Activated naive CD4-positive, alpha-beta T cell treated with anti-CD3 and anti-CD28 coated beads for 36 hours (primary cell): ENCODE measurements at places on chromosomes 5 and 9. TPM values are rescaled to one million over a fixed set of nuclear protein-coding genes. Genes with fewer than 3 reads are reported as not detected.

GRCh38 chr5:58382131-58382534 is 77.8 kb downstream of the PLK2 start:
- DNase-seq, result no peak
- no peaks in the 10 kb centered on the region for H3K36me3 ChIP-seq
- no peak overlapping the region for H3K4me3 ChIP-seq
- H3K27me3 ChIP-seq, result peaks cover 10% of the 10 kb centered on the region

- H3K36me3 ChIP-seq, result peaks cover 15% of the 10 kb centered on the region
- peaks cover 33% of the 10 kb centered on the region for H3K4me1 ChIP-seq
- DNase-seq, result no peak
- no peaks in the 10 kb centered on the region for H3K27me3 ChIP-seq
Observed at GRCh38 chr5:95617057-95617456, 2.8 kb upstream of the GPR150 start.

PCDHGC4 gene
- total RNA-seq, result not detected

ANKRD31 gene
- total RNA-seq, result 0.35 TPM

- no peak overlapping the region for H3K27ac ChIP-seq
- H3K36me3 ChIP-seq, result no peaks in the 10 kb centered on the region
- H3K4me1 ChIP-seq, result no peaks in the 10 kb centered on the region
- H3K4me3 ChIP-seq, result no peak overlapping the region
- DNase-seq, result no peak
- H3K27me3 ChIP-seq, result peaks cover 28% of the 10 kb centered on the region
Observed at GRCh38 chr5:88769165-88769564, 113.8 kb downstream of the MEF2C start.

GRCh38 chr5:169018925-169019324 is 282.0 kb downstream of the SLIT3 start:
- peaks cover 11% of the 10 kb centered on the region for H3K27me3 ChIP-seq
- H3K4me3 ChIP-seq, result no peak overlapping the region
- H3K4me1 ChIP-seq, result no peaks in the 10 kb centered on the region
- DNase-seq, result no peak
- no peaks in the 10 kb centered on the region for H3K36me3 ChIP-seq

ANKRD55 gene
- 14.6 TPM for total RNA-seq

GRCh38 chr9:25716220-25716872 is 38.1 kb upstream of the TUSC1 start:
- no peak overlapping the region for H3K27ac ChIP-seq
- no peak for DNase-seq
- no peaks in the 10 kb centered on the region for H3K36me3 ChIP-seq
- no peaks in the 10 kb centered on the region for H3K27me3 ChIP-seq
- H3K4me1 ChIP-seq, result no peaks in the 10 kb centered on the region

STPG3 gene
- not detected for total RNA-seq
